ENCODE measurements at places on chromosomes 16 and 17.

- no peak for DNase-seq
Observed at GRCh38 chr16:57723170-57723569, 12.4 kb upstream of the KATNB1 start.

GRCh38 chr17:72422505-72423285 lies 301.9 kb downstream of the SOX9 start:
- peak; percentile 42 for DNase-seq

DNA sequence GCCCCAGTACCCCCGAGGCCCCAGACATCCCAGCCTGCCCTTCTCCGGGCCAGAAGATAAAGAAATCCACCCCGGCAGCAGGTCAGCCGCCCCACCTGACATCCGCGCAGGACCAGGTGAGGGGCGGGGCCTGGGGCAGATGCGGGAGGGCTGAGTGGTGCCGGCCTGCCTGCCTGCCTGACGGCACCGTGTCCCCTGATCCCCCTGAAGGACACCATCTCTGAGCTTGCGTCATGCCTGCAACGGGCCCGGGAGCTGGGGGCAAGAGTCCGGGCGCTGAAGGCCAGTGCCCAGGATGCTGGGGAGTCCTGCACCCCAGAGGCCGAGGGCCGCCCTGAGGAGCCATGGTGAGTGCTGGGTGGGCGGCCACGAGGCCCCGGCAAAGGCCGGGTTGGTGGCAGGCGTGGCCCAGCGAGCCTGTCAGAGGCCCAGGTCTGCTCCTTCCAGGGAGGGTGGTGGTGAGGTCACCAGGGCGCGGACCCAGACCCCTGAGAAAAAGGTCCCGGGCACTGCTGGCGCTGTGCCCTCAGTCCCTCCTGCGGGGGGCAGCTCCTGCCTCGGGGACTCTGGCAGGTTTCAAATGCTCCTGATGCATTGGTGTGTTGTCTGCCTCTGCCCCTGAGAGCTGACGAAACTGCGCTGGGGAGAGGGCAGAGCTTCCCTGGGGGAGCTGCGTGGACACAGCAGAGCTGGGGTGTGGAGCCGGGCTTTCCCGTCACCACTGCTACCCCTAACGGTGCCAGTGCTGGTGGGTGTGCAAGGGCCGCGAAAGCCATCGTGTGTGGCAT lies 1.2 kb downstream of the CDT1 start:
- no peak for DNase-seq

- no peak for DNase-seq
Observed at GRCh38 chr16:87924041-87924810, 12.1 kb downstream of the CA5A start.

- DNase-seq, result peak; percentile 37
Observed at GRCh38 chr16:77169650-77170236, 21.2 kb upstream of the MON1B start.

DNA sequence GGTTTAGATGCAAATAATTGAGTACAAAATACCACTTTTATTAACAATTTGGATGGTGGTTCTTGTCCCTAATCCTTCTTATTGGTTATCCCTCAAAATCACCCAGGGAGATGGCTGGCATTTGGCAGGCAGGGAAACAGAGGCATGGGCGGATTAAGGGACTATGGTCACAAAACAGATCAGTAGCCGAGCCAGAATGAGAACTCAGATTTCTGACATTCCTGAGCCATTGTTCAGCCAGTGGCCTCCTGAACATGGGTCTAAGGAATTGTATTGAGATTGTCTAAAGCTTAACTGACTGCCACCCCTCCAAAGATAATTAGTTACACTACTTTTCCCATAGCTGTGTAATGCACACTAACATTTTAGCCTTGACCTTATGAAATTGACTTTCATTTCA lies 88.4 kb downstream of the CHD9NB start:
- no peak for DNase-seq

- no peak for DNase-seq
Observed at GRCh38 chr16:88616320-88616719, 22.1 kb upstream of the IL17C start.

DNA sequence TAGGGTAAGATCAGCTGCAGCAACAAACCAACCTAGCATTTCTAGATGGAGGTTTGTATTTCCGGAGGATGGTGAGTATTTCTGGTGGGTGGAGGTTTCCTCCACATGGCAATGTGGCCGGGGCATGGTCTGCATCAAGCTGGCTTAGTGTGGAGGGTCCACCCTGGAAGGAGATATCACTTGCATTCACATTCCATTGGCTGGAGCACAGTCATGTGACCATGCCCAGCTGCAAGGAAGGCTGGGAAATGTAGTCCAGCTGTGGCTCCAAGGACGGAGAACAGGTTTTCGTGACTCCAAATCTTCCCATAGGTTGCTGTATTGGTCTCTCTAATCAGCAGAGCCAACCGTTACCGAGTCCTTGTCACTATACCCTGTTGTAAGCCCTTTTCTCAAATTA lies 68.7 kb downstream of the RAI1 start:
- peak; percentile 65 for DNase-seq

GRCh38 chr16:11250786-11251524 lies 5.0 kb downstream of the SOCS1 start:
- DNase-seq, result no peak

DNA sequence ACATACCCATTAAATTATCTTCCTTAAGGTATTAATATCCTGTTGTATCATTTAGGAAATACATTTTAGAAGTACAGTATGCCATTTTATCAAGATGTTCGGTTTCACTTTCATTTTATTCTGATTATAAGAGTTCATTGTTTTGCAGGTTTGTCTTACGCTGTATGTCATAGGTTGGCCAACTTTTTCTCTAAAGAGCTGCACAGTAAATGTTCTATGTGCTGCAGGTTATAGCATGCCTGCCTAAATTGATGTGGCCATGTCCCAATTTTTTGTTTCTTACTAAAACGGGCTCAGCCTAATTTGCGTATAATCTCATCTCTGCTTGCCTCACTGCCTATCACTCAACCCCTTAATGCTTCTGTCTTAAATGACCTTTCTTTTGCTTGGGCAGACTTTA lies 126.4 kb downstream of the USP22 start:
- DNase-seq, result no peak

- DNase-seq, result no peak
Observed at GRCh38 chr17:13671341-13671740, 69.6 kb upstream of the HS3ST3A1 start.

GRCh38 chr17:80538484-80538883 lies 6.2 kb upstream of the RPTOR start:
- no peak for DNase-seq

GRCh38 chr17:5793157-5793556 lies 208.8 kb upstream of the NLRP1 start:
- DNase-seq, result no peak

DNA sequence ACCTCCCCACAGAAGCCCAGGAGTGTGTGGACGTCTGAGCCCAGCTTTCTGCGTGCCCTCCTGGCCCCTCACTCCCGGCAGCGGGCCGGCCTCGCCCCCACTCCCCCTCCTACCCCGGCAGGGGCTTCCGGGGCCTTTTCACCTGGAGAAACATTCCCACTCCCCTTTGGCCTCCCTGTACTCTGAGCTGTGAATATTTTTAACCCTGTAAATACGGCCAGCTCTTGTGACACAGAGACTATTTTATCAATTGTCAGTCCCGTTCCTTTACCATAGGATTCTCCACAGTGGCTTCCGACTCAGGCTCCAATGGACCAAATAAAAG lies 5.9 kb upstream of the PRR35 start:
- DNase-seq, result no peak

DNA sequence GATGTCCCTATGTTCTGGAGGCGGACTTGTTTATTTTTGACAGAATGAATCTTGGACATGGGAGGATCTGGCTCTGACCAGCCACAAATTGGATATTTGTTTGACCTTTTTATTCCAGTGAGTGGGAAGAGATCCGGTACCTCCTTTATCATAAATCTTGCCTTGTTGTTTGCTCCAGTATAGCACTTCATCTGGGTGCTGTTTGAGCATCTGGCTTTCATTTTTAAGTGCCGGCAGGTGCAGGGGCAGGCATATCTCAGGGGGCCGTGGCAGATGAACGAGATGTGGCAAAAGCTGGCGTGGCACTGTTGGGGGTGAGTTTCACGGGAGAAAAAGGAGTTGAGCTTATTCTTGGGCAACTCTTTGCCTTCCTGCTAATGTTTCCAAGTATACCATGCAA lies 37.8 kb downstream of the MSI2 start:
- DNase-seq, result no peak

- no peak for DNase-seq
Observed at GRCh38 chr17:39131616-39132015, 19.8 kb downstream of the PLXDC1 start.

GRCh38 chr17:1024076-1024475 lies 27.1 kb downstream of the TIMM22 start:
- no peak for DNase-seq

DNA sequence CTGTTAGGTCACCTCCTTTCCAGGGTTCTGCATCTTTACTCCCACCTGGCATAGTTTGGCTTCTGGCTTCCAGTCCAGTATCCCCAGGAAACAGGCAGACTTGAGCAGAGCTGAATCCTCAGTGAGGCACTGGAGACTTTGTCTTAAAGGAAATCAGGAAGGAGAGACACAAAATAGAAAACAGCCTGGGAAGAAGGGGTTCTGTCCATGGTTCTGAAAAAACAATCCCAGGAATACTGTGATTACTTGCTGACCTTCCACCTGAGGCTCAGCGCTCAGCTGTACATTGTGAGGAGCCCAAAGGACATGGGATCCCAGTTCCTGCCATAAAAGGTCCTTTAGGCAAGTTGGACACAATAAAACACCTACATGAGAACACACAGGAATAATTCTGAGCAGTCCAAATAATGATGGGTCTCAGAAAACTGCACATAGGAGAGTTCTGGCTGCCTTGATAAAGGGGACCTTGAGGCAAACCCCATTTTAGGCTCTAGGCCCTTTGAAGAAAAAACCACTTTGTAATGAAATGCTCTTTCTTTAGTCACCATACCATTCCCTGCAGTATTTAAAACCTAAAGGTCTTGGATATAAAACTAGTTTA lies 81.4 kb upstream of the CRHR1 start:
- no peak for DNase-seq

DNA sequence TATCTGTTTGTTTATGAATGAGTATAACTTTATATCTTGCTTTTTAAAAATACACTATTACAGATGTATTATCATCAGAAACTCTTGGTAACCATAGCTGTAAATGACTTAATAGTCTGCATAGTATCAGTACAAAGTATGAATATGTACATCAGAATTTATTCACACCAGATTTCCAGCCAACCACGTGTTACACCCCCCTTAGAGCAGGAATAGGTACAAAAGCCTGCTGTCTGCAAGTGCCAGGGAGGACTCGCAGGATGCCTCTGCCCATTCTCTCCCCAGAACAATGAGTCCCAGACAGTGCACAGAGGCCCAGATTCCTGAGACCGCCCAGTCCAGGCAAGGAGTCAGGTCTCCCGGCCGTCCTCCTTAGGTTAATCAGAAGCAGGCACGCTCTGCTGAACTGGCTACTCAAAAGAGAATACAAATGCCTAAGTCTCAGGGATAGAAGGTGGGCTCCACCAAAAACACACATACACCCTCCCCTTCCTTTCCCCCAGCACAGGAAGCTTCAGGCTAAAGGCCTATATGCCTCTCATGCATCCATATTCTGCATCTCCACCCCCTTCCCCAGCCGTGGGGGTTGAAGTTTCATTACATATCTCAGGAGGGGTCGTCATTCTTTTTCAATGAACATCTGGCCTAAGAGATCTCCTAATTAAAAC lies 159.1 kb upstream of the CDH11 start:
- no peak for DNase-seq

DNA sequence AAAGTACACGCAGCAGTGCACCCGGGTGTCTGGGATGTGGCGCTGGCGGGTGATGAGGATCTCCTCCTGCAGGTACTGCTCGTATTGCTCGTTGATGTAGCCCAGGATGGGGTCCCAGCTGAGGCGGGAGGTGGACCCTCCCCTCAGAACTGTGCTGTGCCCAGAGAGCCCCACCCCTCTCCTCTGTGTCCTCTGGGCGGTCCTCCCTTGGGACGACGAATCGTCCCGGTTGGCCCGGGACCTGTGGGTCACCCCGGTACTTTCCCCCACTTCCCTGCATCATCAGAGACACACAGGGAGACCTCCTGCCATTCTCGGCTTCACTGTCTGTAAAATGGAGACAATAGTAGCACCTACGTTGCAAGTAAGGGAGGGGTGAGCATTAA lies 4.2 kb downstream of the SEPTIN12 start:
- no peak for DNase-seq

DNA sequence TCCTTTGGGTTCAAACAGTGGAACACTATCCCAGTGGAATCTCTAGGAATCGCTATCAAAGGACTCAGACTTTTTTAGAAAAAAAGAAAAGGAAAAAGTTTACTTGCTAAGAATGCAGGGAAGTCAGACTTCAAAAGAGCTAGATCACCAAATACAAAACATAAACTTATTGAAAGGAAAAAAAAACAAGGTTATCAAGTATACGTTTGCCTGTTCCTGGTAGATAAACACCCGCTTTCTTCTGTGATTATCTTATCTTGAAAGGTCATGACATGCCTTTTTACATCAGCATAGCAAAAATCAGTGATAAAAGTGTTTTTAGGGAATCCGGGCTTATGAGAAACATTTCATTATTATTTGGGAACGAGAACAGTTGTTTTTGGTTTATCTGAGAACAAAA lies 129.3 kb upstream of the TMEM97 start:
- no peak for DNase-seq

DNA sequence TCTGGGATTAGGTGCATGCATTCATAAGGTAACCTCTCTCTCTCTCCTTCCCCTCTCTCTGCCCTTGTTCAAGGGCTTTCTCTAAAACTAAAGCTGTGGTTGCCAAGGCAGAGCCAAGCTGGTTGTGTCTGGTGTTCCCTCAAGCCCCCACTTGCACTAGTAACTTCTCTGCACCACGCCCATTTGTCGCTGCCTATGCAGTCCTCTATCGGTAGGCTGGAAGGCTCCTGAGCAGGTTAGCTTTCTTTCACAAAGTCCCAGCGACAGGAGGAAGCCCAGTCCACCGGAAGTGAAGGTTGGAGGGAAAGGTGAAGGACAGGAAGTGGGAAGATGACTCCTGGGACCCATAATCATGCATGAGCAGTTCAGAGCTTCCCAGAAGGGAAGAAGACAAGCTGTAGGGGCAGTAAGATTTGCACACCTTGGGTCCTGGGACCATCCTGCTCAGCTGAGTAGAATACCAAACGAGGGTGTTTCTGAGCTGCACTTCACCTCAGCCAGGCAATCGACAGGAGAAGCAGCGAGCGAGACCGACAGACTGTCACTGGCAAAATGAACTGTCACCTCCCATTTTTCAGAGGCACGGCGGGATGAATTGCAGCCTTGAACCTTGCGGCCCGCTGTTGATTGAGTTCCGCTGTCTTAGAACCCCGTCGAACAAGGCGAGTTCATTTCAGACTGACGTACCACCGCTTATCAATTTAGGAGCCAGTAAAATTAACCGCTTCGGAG lies 14.7 kb upstream of the SKAP1 start:
- DNase-seq, result peak; percentile 41

Measured in CD4-positive, alpha-beta T cell treated with Interleukin-2 at 100 ng/mL for 4 hours (primary cell).